ENCODE measurements at places on chromosomes 7 and 10.

GRCh38 chr7:90222811-90223725 is 11.5 kb downstream of the STEAP2 start:
- no peak for DNase-seq

GRCh38 chr7:94414481-94414880 is 19.8 kb downstream of the COL1A2 start:
- DNase-seq: no peak

DNA sequence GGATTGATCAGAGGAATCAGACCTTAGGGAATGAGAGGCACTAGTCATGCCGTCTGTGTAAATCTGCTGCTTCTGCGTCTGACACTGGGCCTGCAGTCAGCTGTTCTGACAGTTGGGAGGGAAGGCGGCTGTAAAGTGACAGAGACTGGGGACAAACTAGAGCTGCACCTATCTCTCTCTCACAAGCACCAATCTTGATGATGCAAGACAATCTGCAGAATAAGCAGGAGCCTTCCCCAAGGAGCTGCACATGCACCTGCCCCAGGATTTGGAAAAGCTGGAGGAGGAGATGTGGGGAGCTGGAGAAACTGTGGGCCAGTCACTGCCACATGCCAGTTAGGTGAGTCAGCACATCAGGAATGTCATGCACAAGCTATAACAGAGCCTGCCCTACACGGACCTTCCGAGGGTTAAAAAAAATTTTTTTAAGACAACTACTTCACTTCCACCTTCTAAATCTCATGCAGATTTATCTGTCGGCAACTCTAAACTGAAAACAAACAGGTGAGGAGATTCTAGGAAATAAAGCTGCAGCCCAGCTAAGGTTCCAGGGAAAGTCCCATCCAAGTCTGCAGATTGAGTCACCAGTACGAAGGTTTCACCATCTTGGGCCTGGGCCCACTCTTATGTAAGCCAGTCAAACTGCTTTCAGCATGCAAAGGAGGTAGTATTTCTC is 39.2 kb downstream of the ENO4 start:
- DNase-seq: no peak

DNA sequence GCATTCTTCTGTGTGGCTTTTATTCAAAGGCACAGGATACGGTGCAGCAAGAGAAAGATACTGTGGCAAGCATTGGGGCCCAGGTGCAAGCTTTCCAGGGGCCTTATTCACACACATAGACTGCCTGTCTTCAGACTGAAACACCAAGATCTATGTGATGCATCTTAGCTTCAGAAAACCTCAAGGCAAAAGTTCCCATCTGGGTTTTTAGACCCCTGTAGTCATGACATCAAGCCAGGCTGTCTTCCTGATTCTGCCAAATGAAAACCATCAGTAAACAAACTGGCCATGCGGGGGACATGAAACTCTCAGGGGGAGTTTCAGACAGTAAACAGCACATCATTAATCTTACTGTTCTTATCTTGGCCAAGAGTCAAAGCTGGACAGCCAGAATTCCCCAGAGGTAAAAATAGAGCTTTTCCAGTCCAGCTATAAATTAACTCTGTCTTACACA is 9.8 kb downstream of the AGBL3 start:
- no peak for DNase-seq

GRCh38 chr7:27424231-27424630 is 181.6 kb downstream of the EVX1 start:
- no peak for DNase-seq

GRCh38 chr10:102763037-102763607 is 19.4 kb downstream of the WBP1L start:
- no peak for DNase-seq

- DNase-seq: no peak
Observed at GRCh38 chr7:16169537-16169936, 251.8 kb downstream of the CRPPA start.

DNA sequence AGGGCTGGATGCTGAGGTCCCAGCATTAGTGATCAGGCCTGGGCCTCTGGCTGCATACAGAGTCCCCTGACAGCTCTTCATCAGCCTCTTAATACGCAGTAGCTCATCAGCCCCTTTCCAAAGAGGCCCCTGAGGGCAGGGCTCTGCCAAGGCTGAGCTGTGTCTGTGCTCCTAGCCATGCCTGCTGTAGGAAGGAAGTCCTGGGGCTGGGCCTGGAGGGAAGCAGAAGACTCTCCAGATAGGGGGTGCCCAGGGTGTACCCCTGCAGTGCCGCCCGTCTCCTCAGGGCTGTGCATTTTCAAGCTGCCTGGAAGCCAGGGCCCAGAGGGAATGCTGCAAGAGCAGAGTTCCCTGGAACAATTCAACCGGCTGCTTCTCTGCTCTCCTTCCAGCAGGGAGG is 7.3 kb upstream of the RET start:
- no peak for DNase-seq

GRCh38 chr7:31087351-31087750 is 35.2 kb downstream of the ADCYAP1R1 start:
- no peak for DNase-seq

- DNase-seq: no peak
Observed at GRCh38 chr7:90775383-90775965, 179.4 kb downstream of the CDK14 start.

GRCh38 chr7:130956417-130957136 is 222.6 kb upstream of the KLF14 start:
- no peak for DNase-seq

DNA sequence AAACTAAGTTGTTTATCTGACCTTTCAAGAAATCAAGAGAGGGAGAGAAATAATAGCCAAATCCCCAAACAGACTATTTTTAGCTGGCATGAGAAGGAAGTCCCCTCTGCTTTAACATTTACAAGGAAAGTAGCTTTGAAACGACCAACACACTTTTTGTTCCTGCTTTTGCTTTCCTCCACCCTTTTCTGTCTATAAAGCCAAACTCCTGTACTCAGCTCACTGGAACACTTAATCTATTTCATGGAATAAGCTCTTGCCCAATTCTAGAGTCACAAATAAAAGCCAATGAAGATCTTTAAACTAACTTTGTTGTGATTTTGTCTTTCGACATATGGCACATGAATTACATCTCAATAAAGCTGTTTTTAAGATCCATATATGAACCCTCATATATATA is 86.8 kb upstream of the CCDC71L start:
- DNase-seq: no peak

DNA sequence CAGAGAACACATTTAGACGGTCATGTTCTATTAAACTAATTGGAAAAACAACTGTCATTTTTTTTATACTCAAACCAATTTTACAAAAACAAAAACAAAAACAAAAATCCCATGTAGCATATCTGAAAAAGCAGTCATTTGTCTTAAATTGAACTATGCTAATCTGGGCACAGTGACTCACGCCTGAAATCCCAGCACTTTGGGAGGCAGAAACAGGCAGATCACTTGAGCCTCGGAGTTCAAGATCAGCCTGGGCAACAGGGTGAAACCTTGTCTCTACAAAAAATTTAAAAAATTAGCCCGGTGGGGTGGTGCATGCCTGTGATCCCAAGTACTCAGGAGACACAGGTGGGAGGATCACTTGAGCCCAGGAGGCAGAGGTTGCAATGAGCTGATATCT is 253.4 kb downstream of the DOCK4 start:
- DNase-seq: no peak

- DNase-seq: no peak
Observed at GRCh38 chr7:25954395-25954794, 197.6 kb upstream of the NFE2L3 start.

DNA sequence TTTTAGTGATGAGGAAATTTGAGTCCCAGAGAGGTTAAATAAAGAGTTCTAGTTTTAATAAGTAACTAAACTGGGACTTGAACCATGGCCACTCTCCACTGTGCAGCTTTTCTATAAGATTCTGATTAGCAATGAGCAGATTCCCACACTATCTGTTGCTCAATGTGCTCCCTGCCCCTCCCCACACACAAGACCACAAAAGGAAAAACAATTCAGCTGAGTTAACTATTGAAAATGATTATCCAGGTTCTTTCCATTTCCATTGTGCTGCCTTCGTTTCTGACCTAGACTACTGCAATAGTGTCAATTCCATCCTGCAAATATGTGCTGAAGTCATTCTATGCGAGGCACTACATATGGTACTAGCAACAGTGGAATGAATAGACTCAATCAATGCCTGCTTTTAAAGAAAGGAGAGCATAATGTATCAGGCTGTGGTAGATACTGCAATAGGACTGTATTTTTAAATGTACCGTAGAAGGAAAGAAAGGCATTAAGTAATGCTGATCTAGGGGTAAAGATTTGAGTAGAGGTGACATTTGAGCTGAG is 97.0 kb downstream of the SEMA3C start:
- no peak for DNase-seq

DNA sequence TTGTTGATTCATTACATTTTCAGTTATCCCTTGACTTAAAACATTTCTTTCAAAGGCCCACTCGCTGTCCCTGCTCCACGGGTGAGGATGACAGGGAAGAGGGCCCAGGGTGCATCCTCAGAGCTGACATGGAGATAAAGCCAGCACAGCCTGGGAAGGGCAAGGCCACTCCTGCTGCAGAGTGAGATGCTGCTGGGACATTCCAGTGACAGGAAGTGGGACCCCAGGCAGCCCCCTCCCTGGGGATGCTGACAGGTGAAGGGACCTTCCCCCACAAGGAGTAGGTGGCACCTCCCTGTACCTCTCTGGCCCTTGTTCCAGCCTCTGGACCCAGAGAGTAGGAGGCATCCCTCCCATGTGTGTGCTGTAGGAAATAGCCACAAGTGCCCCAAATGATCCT is 97.8 kb upstream of the DDC start:
- no peak for DNase-seq

- DNase-seq: no peak
Observed at GRCh38 chr7:157900011-157900410, 563.2 kb downstream of the DNAJB6 start.

GRCh38 chr10:132063432-132063831 is 2.3 kb upstream of the JAKMIP3 start:
- DNase-seq: no peak

Measured in stimulated activated CD4-positive, alpha-beta T cell treated with anti-CD3 and anti-CD28 coated beads, Interleukin-1b, Interleukin-23, amount 100 ng/mL, for 1 hour (primary cell).